Stimulated activated CD4-positive, alpha-beta T cell treated with anti-CD3 and anti-CD28 coated beads, Interleukin-2, amount 100 ng/mL, for 4 hours (primary cell): ENCODE measurements at places on chromosomes 6 and 20.

DNA sequence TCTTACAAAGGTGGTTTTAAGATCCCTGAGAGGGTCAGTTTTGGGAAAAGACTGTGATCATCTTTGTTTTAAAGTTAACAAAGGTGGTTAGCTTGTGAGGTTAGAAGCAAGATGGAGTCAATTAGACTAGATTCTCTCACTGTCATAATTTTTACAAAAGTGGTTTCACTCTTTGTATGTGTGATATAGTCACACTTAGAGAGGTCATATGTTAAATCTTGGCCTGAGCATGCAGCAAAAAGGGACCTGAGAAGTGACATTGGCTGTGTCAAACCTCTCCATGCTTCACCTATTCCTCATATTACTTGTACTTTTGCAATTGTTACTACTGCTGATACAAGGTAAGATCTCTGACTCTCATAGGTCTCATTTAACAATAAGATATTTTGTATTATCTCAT lies 368.0 kb downstream of the TBC1D32 start:
- no peak for DNase-seq

- DNase-seq: no peak
Measured at GRCh38 chr20:10474606-10475184, 39.6 kb downstream of the SLX4IP start.

DNA sequence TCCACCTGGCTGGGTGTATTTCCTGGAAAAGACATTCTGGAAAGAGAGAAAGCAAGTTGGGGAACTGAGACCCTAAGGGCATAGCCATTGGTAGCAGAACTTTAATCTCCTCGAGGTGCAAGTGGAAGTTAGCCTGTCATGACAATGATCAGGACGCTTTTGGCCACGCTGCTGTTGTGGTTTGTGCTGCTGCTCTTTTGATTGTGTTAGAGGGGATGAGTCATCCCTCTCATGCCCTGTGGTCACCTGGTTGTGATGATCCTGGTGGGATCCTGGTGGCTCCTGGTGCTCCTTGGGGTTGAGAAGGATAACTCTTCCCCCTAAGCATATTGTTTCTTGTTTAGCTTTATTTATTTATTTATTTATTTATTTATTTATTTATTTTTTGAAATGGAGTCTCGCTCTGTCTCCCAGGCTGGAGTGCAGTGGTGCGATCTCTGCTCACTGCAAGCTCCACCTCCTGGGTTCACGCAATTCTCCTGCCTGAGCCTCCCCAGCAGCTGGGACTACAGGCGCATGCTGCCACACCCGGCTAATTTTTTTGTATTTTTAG lies 350.3 kb downstream of the KIF16B start:
- no peak for DNase-seq

- DNase-seq: no peak
Measured at GRCh38 chr6:28207510-28208110, 17.5 kb upstream of the ZSCAN9 start.

GRCh38 chr6:43299338-43300293 lies 1.6 kb downstream of the SLC22A7 start:
- DNase-seq: no peak

GRCh38 chr6:138656364-138657064 lies 117.1 kb upstream of the CCDC28A start:
- no peak for DNase-seq

DNA sequence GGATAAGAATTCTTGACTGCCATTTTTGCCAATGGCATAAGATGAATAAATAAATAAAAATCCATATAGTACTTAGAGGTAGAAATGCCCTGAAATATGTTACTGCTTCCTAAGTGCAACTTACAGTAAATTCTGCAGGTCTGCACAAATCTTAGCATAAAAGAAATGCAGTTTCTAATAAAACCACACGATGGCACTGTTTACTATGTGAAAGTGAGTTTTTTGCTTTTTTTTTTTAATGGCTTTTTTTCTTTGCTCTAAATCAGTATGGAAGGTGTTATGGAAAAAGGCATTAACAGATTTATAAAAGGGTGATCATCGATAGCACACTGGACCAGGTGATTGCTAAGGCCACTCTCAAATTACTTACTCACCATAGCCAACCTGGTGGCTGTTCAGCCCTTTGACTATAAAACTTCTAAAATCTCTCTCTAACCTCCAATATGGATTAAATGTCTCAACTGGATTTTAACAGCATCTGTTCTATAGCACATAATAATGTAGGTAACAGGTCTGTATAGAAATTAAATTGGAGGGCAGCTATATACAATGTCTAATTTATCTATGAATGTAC lies 45.8 kb downstream of the AHI1 start:
- DNase-seq: no peak

- no peak for DNase-seq
Measured at GRCh38 chr20:3532089-3532615, 61.3 kb downstream of the ATRN start.
